Substantia nigra (tissue), 51 donors: ENCODE measurements at places on chromosomes 11 and 22.

GRCh38 chr11:64694821-64695365 is 28.1 kb downstream of the NRXN2 start:
- DNase-seq = no peak

DNA sequence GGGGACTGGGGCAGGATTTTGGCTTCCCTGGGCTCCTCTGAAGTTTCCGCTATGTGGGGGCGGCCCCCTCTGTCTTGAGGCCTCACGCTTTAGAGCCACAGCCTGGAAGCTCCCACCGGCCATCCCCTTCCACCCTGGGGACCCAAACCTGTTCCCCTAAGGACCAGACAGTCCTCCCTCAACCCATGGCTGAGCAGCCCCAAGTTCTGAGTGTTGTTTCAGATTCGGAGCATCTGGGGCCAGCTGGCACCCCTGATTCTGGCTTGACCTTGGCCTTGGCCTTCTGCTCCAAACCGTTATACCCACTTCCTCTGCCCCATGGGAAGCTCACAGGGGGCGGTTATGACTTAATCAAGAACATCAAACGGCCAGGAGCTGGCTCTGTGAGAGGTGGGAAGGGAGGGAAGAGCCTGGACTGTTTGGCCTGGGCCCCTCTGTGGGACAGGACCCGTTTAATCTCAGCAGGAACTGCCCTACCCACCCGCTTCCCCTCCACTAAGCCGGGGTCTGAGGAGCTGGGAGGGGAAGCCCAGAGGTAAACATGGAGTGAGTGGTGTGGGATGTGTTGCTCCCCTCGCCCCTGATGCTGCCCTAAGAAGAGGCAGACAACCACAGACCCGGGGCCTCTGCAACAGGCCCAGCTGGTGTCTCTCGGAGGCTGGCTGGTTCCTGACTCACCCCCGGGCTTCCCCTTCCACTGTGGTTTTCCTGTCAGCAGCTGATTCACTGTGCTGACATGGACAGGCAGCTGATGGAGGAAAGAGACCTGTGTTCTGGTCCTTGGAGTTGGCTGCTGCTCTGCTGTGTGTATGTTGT is 3.4 kb downstream of the CD82 start:
- DNase-seq = peak; percentile 17

DNA sequence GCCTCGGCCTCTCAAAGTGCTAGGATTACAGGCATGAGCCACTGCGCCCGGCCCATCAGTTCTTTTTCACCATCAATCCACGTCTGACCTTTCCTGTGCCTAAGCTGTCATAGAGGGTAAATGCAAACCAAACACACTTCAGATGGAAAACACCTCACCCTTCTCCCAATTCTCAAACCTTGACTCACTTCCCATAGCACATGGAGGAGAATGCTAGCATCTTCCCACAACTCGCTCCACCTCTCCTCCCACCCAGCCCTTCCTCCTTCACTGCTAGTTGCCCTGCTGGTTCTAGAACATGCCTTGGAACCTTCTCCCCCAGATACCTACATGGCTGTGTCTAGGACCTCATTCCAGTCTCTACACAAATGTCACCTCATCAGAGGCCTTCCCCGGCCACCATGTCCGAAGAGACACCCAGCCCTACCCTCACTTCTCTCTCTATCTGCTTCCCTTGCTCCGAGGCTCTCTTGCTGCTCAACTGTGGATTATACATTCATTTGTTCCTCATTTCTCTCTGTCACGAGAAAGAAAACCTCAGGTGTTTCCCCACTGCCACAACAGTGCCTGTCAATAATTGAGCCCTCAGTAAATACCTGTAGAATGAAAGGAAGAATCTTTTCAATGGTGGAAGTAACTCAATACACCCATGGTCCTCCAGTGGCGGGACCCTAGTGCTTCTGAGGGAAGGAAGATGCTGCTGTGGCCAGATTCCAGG is 21.3 kb upstream of the NCF4 start:
- no peak for DNase-seq

- DNase-seq = no peak
Measured at GRCh38 chr11:72665911-72666472, 8.2 kb downstream of the PDE2A start.

- DNase-seq = no peak
Measured at GRCh38 chr22:40116496-40117200, 61.1 kb upstream of the TNRC6B start.

DNA sequence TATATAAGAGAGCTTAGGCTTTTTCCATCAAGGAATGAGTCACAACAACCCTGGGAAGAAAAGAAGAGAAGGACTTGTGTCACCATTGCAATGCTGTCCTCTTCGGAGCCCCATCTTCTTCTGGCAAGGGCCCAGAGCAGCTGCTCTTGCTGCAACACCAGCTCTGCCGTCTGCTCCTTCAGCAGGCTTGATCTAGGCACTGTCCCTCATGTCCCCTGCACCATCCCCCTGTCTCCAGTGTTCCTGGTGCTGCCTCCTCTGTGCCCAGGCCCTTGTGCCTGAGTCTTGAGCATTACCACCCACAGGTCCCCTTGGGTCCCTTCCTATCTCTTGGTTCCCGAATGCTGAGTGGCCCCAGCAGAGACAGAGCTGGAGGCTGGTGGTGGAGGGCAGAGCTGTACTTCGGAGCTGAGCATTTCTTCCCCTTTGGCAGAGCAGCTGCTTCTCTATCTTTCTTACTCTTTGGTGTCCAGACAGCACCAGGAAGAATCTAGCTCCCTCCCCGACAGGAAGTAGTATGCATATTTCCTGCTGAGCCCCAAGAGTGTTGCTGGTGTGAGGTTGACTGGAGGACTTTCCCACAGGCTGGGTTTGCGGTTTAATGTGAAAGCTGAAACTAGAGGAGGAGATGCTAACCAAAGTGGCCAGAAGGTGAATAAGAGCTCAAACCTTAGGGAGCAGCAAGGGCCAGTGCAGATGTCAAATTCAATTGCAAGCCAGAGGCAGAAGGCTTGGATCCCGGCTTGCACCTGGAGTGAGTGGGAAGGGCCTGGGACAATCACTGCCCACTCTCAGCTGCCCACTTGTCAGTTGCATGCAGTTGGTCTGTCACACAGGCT is 27.8 kb downstream of the WEE1 start:
- peak; percentile 23 for DNase-seq

DNA sequence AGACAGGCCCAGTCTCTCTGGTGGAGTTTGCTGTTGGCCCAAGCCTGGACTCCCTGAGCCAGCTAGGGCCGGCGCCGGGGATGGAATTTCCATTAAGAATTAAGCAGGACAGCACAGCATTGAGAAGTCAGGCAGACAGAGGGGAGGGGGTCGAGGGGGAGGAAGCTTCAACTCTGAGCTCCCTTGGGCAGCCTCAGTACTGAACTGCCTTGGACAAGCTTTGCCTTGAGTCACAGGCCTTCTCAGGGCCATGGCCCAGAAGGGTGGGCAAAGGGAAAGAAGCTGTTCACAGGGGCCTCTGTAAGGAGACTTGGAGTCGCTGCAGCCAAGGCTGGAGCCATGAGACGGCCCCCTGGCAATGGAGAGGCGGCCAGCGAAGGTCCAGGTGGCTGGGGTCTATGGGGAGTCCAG is 2.6 kb upstream of the INSC start:
- no peak for DNase-seq

DNA sequence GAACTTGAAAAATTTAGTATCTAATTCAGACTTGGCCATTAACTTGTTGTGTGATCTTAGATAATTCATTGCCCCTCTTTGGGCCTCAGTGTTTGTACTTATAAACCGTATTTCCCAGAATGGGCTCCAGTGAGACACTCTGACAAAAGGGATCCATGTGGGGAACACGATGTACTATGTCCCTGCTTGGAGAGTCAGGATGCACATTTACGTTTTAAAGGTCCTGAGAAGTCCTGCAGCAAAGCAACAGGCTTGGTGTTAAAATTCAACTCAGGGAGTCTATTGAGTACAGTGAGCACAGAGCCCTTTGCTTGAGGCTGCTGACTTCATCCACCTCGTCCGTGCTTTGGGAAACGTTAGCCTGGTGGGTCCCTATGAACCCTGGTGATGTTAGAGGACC is 9.0 kb downstream of the WNT11 start:
- DNase-seq = no peak

- no peak for DNase-seq
Measured at GRCh38 chr22:48359613-48359965, 1468.1 kb downstream of the BRD1 start.

DNA sequence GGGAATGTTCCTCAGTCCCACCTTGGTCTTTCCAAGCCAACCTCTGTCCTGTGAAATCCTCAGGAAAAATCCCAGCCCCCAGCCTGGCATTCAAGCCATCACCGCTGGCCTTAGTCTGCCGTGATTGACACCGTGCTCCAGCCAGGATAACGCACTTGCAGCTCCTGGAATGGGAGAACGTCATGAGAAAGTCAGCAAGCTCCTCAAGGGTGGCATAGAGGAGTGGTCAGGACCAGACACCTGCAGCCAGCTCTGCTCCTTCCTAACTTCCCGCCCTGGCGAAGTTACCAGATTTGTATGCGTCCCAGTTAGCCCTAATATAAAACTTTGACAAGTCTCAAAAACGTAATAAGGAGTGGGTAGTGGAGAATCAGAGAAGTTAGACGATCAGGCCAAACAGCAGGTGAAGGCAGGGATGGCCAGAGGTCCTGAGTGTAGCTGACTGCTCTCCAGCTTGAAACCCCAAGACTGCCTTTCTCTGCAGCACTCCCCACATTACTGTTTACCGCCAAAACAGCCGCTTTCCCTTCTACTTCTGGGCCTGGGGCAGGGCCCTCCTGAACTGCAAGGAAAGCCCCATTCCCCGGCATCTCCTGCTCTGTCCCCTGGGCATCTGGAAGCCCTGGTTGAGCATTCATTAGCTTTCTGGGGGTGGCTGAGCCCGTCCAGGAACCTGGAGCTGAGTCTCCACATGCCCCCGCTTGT is 1.3 kb upstream of the DKK3 start:
- no peak for DNase-seq

DNA sequence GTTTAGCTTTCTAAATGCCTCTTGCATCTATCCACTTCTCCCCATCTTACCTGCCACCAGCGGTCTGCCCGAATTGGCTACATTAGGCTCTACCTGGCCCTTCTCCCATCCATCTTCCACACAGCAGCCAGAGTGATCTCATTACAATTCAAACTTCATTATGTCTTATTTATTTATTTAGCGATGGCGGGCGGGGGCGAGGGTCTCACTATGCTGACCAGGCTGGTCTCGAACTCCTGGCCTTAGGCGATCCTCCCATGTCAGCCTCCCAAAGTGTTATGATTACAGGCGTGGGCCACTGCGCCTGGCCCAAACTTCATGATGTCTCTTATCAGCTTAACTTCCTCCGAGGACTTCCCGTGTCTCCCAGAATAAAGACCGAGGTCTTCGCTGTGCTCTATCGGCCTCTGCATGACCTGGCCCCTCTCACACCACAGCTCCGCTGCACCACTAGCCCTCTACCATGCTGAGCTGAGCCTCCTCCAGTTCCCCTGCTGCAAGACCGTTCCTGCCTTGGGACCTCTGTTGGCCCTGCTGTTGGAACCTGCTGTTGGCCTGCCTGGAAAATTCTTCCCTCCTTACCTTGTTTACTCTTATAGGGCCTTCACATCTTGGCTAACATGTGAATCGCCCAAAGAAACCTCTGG is 870 bp upstream of the CTTN start:
- no peak for DNase-seq

DNA sequence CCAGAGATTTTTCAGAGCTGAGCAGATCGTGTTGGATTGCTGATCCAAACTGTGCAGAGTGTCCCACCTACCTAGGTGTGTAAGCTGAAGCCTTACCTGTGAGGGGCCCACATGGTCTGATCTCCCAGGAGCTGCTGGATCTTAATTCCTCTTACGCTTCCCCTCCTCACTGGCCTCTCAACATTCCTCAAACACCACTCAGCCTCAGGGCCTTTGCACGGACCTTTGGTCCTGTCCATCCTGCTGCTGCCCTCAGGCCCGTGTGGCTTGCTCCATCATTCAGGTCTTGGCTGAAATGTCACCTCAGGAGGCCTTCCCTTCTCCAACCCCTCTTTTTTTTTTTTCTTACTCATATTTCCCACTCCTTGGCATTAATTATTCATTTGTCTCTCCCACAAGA is 21.1 kb upstream of the RAB1B start:
- DNase-seq = no peak

- DNase-seq = no peak
Measured at GRCh38 chr11:223026-223789, 12.9 kb downstream of the SIRT3 start.

GRCh38 chr11:18669711-18670110 is 28.9 kb upstream of the TMEM86A start:
- no peak for DNase-seq

- DNase-seq = no peak
Measured at GRCh38 chr11:44711113-44711786, 15.5 kb upstream of the TSPAN18 start.
